NCI-H524 (cell line): ENCODE measurements at places on chromosomes 1 and 21.

- no peak for DNase-seq
Measured at GRCh38 chr1:84152649-84153056, 8.6 kb downstream of the PRKACB start.

DNA sequence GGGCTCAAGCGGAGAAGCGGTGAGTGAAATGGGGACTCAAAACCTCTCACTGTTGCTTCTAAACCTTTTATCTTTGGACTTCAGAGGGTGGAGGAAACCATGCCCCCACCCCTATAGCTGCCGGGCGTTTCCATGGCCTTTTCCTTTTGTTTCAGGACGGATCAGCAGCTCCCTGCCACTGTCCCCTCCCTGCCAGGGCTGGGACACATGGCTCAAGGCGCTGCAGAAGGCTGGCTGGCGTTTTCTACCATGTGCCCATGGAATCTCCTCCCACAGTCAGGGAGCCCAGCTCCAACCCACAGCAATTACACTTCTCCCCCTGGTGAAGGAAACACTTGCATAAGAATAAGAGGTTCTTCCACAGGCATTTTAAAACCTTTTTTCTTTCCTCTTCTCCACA, 812.7 kb downstream of the PLA2G4A start:
- DNase-seq, result no peak

GRCh38 chr1:9278116-9278515, 14.6 kb upstream of the SPSB1 start:
- no peak for DNase-seq

GRCh38 chr1:166111430-166111829, 55.4 kb downstream of the FAM78B start:
- DNase-seq, result no peak

- DNase-seq, result no peak
Measured at GRCh38 chr1:111462370-111463028, 11.3 kb upstream of the C1orf162 start.

GRCh38 chr1:58072450-58072849, 474.1 kb downstream of the OMA1 start:
- no peak for DNase-seq

- no peak for DNase-seq
Measured at GRCh38 chr21:44418876-44419230, 36.5 kb upstream of the LRRC3 start.

DNA sequence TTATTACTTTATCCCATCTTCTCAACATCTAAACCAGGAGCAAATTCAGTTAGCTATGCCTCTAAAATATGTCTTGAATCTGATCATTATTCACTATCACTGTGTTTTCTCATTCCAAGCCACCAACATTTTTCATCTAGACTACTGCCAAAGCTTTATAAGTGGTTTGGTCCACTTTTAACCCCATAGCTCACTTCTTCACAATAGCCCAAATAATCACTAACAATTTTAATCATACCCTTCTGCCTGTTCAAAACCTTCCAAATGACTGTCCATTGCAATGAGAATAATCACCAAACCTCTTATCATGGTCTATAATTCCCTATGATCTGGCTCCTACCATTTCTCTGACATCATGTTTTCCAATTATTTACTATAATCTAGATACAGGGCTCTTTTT, 149.8 kb upstream of the ZNHIT6 start:
- no peak for DNase-seq

- DNase-seq, result no peak
Measured at GRCh38 chr1:7827126-7827955, 25.5 kb downstream of the UTS2 start.

DNA sequence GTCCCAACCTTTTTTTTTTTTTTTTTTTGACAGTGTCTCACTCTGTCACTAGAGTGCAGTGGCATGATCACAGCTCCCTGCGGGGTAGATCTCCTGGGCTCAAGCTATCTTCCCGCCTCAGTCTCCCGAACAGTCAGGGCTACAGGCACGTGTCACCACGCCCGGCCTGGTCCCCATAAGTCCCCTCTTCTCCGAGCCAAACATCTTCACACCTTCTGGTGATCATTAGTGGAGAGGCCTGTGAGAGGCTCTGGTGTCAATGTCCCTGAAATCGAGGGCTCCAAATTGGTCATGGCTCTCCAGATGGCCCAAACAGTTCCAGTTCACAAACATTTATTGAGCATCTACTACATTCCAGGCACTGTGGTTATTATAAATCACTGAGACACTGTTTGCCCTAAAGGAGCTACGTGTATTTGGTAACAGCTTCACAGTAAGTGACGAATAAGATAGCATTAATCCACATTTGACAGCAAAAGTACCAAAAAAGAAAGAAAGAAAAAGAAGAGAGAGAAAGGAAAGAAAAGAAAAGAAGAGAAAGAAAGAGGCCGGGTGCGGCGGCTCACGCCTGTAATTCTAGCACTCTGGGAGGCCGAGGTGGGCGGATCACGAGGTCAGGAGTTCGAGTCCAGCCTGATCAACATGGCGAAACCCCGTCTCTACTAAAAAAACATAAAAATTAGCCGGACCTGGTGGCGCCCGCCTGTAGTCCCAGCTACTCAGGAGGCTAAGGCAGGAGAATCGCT, 867 bp upstream of the TIMM17A start:
- DNase-seq, result no peak

DNA sequence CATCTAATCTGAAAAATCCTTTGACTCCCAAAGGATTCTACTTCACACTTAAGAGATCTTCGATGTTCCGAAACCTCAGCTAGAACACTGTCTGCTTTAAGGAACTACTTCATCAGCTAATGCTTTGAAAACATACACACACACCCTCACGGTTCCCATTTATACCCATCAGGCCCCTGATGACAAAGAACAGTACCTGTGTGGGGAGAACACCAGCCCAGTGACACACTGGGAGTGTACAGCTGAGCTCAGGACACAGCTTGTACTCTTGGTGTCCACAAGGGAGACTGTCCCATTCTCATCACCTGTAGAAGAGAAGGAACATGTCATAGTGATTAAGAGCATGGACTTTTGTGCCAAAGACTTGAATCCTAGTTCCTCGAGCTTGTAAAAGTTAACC, 6.6 kb downstream of the WDR77 start:
- no peak for DNase-seq

GRCh38 chr1:2393471-2393877, 1.8 kb downstream of the RER1 start:
- DNase-seq, result no peak

GRCh38 chr21:44699502-44700001, 2.6 kb downstream of the KRTAP10-12 start:
- DNase-seq, result no peak

GRCh38 chr1:8169364-8170058, 143.4 kb upstream of the ERRFI1 start:
- peak; percentile 87 for DNase-seq

GRCh38 chr1:45883658-45884057, 80.2 kb downstream of the MAST2 start:
- DNase-seq, result no peak

- no peak for DNase-seq
Measured at GRCh38 chr1:220325306-220325995, 53.2 kb upstream of the RAB3GAP2 start.

DNA sequence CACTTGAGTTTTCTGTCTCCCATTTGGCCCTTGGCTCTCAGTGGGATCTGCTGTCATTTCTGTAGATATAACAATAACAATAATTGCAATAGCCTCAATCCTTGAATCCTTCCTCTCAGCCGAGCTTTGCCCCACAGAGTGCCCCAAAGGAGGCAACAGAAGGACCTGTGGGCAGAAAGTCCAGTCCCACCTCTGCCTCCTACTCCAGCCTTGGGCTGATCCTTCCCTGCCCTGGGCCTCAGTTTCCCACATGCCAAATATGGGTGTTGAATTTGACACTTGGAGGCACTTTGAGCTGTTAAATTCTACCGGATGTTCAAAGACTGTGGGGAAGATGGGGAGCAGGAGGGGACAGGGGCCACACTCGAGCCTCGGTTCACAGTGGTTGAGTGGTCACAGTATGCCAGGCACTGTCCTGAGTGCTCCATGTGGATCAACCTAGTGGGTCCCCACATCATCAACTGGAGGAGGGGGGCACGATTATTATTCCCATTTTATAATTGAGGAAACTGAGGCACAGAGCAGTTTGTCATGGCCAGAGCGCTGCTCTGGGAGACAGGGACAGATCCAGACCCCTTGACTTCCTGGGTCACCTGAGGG, 307.1 kb downstream of the MATN1 start:
- DNase-seq, result no peak

- DNase-seq, result no peak
Measured at GRCh38 chr1:115729756-115730155, 38.8 kb downstream of the CASQ2 start.

GRCh38 chr1:165884690-165885304, 57.4 kb downstream of the UCK2 start:
- DNase-seq, result no peak

DNA sequence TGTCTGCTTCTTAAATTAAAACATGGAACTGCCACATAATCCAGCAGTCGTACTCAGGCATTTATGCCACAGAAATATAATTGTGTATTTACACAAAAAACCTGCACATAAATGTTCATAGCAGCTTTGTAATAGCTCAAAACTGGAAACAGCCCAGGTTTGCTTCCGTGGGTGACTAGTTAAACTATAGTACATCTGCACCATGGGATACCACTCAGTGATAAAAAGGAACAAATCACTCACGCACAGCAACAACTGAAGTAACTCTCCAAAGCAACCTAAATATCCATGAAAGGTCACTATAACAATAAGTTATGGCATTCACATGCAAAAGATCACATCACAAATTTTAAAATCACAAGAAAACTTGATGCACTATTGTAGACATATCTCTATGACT, 64.4 kb downstream of the KCNT2 start:
- no peak for DNase-seq

GRCh38 chr1:169576241-169576934, 9.9 kb downstream of the F5 start:
- peak; percentile 59 for DNase-seq

- no peak for DNase-seq
Measured at GRCh38 chr1:65509912-65510680, 89.6 kb downstream of the LEPR start.

DNA sequence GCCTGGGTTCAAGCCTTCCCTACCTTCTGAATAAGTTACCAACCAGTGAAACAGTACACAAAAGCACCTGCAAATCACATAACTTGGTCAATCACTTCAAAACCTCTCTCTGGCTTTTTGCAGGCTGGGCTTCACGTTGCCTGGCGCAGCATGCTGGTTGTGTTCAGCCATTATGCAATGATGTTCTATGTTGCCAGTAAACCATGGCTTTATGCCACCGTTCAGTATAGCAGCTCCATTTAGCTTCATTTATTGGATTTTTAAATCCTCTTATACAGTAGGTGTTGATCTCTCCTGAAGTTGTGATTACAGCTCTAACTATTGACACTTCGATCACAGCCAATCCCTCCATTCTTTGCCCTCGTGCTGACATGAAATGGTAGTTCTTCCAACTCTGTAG, 233.6 kb upstream of the PTBP2 start:
- no peak for DNase-seq

GRCh38 chr1:15413563-15414444, 4.1 kb downstream of the EFHD2 start:
- no peak for DNase-seq

DNA sequence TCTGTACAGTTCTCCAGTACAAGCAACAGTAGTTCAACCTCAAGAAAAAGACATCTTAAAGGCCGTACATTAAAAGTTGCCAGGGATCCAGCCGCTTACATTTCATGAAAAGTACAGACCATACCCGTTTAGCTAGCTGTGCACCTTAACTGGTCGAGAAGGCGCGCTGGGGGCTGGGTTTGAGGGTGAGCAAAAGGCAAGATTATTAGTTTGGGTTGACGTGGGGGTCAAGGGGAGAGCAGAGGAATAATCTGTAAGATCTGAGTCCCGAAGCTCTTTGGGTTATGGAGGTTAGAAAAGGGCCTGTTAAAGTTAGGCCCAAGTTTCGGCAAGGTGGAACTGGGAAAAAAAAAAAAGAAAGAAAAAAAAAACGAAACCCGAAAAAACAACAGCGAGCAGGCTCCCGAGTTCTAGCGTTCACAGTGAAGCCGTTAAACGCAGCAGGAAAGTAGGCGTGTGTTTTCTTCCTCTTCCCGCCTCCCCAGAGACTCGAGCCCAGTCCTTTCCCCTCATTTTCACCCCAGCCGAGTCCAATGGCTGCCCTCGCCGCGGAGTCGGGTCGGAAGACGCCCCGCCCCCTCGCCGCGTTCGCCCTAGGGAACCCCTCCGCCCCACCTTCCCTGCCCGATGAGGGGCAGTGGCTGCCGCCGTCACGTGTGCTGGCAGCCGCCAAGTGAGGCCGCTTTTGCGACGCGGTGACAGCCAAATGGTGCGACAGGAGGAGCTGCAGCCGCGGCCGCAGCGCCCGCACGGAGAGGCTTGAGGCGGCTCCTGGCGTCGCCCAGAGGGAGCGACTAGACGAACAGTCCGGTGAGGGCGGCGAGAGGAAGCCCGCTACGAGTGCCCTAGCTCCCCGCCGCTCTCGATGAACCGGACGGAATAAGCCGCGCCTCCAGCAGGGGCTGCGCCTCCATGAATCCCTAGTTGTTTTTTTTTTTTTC, at the start of gene PKN2:
PKN2 (plus strand) TSS at position 733 of the 941 bp plus-strand sequence. CDS start 308 bp downstream, outside the sequence.
- DNase-seq, result peak; percentile 98

GRCh38 chr1:40411294-40411693, 37.8 kb downstream of the SMAP2 start:
- no peak for DNase-seq

DNA sequence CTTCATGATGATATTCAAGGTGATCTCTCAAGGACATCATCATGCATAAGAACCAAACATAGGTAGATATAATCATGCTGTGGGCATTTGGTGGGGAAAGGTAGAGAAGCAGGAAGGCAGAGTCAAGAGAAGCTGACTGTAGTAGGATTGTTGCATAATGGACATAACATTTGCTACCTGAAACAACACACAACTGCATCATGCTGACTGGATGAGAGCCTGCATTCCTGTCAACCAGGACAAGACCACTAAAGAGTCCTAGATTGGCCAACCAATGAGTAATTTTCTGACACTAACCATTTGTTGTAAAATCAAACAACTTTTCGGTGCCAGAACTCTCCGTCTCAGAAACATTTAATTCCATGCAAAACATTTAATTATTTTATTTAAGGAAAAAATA, 377.2 kb downstream of the PLPP3 start:
- no peak for DNase-seq

DNA sequence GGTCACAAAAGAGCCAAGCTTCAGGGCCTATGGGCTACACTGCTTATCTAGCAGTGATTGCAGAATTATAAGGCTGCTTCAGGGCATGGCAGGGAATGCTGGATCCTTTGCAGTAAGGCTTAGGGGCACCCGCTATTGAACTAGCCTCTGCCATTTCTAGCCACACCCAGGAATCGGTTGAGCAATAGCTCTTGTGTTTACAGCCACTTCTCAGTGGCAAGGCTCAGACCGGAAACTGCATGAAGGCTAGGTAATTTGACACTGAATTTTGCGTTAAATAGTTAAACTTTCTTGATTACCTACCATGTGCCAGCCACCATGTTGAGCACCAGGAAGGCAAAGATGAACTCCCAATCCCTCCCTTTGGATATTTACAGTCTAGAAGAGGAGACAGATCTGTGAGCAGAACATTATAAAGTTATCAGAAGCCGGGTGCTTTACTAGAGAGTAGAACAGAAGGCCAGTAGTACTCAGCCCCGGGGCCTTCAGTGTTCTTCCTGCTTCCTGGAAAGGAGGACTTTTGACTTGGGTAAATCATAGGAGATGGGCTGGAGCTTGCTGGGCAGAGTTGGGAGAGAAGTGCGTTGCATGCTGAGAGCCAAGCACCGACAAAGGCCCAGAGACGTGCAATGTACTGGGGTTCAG, 98.6 kb upstream of the LPGAT1 start:
- no peak for DNase-seq
